ENCODE measurements at places on chromosomes 2 and 18.

GRCh38 chr2:33204945-33205344 lies 258.2 kb downstream of the LTBP1 start:
- no peak for DNase-seq

DNA sequence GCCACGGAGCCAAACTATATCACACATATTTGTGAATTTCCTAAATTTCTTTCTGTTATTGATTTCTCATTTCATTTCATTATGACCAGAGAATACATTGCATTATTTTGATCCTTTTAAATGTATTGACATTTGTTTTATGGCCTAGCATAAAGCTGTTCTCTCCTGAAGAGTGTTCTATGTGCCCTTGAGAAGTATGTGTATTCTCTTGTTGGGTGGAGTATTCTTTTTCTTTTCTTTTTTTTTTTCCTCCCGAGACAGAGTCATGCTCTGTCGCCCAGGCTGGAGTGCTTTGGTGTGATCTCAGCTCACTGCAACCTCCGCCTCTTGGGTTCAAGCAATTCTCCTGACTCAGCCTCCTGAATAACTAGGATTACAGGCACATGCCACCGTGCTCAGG lies 5.2 kb downstream of the HAUS1 start:
- no peak for DNase-seq

GRCh38 chr2:59986511-59986910 lies 566.9 kb downstream of the BCL11A start:
- no peak for DNase-seq

DNA sequence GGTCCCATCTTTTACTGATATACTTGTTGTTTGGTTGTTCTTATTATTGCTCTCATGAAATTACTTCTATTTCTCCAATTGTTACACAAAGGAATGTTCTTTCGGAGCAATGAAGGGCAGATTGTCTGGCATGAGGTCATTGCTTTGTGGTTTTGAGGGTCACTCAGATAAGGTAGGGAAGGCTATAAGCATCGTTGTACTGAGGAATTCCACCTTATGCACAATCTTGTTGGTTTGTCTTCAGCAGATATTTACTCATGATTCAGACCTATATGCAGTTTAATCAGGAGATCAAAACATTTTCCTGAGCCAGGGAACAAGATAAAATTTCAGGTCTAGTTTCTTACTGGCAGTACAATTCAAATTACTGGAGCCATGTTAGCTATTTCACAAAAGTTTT lies 163.0 kb upstream of the SPHKAP start:
- DNase-seq, result no peak

- DNase-seq, result no peak
Measured at GRCh38 chr2:38384338-38384737, 7.3 kb upstream of the ATL2 start.

DNA sequence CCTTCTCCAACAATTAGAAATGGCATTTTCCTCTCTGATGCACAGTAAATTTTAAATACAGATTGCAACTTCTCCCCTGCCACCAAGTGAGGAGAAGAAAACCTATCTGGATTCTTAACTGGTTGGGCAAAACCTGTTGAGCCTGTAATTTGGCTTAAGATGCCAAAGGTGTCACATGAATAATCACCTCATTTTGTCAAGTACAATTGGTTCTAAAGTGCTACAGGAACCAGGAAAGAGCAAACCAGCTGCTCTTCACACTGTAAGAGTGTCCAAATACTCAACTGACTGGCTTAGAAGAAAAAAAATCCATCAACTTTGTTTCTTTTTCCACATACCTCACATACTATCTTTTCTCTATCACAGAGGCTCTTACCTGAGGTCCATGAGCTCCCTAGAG lies 35.4 kb downstream of the NPC1 start:
- DNase-seq, result no peak

GRCh38 chr18:76195601-76196000 lies 299.4 kb downstream of the ZNF516 start:
- no peak for DNase-seq

DNA sequence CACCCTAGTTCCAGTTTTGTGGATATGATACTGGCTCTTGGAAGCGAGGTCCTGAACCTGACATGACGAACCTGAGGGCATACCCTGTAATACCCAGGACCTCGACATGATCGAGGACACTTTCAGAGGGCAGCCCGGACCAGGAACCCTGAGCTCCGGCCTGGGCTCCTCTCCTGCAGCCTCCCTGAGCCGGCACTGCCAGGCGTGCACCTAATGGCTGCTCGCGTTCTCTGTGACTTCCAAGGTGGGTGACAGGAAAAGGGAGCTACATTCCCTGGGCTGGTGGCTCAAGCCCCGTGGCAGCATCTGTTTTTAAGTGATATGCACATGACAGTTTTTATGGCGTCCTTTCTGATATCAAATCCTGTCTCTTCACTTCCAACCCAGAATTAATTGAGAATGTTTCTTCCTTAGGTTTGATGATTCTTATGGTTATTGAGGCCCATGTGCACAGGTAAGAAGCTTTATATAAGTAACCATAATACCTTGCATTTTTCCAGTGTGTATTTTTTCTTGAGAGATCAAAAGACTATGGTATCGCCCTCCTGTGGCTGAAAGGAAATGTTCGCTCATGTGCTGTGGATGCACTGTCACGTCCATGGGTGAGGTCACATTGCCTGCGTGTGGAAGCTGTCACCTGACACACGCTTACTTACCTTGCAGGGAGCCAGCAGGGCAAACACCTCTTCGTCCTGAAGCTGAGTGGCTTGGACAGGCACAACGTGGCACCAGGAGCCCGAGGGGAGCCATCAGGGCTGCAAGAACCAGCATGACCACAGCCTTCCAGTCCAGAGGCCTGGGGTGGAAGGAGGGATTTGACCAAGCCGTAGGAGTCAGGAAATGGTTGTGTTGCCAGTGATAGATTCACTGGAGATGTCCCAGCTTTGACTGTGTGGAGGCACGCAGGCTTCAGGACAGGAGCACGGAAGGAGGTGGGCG lies 367.4 kb upstream of the MYT1L start:
- no peak for DNase-seq

GRCh38 chr2:164073101-164074074 lies 337.6 kb upstream of the FIGN start:
- DNase-seq, result no peak

GRCh38 chr2:123513351-123513750 lies 511.7 kb upstream of the CNTNAP5 start:
- DNase-seq, result no peak
